ENCODE measurements at places on chromosomes 12 and 14.

DNA sequence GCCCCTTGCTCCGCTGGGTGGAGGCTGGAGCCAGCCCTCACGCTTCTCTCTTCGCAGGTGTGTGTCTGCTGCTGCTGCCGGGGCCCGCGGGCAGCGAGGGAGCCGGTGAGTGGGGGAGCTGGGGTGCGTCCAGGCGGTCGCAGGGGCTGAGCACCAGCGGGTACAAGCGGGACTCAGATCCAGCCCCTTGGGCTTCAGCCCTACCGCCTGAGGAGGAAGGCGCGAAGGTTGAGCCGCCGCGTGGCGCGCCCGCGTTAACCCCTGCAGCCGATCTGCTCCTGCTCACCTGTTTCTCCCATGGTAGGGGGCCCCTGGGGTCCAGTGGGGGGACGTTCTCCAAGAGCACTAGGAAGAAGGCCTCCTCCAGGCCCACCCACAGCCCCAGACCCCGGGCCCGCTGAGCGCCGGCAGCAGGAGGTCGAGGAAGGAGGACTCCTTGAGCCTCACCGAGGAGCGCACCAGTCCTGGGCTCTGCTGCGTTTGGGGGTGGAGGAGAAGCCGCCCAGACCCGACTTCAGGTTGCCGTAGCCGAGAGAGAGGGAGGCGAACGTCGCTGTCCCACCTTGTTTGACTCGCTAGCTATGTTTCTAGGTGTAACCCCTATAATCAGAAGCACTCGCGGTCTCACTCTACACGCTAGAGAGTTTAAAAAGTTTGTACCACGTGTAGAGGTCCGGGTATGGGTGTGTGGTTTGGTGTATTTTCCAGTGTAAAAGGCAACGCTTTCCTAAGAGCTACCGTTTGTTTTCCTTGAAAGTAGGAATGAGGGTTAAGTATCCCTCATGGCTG is 834 bp downstream of the COCH start:
- DNase-seq: no peak

DNA sequence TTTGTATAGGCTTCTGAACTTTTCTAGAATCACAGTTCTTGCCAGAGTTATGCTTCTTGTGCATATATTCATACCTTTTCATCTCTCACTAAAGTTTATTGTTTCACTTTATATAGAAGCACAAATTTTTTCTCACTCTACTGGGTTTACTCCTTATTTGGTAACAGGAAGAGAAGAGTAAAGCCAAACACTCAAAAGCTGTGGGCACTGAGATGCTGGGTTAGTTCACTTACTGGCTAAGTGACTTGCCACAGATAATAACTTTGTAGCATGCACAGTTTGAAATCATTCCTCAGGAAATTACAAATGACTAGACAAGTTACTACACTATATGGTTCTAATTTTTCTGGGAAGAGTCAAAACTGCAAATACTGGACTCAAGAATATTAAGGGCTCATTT is 7.8 kb downstream of the HIGD1C start:
- no peak for DNase-seq

DNA sequence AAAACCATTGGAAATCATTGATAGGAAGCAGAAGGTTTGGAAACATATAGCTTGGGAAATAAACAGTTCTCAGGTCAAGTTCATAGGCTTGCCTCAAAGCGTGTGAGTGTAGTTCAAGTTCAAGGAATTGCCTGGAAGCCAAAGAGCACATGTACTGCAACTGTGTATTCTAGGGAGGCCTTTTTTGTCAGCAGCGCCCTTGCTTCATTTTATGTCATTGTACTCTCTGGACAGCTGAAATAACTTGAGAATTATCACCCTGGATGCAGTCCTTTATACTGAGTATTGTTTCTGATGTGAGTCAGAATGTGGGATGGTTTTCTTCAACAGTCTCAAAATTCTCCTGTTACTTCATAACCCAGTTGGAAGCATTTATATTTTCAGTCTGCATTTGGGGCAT is 16.0 kb upstream of the EVL start:
- DNase-seq: no peak

DNA sequence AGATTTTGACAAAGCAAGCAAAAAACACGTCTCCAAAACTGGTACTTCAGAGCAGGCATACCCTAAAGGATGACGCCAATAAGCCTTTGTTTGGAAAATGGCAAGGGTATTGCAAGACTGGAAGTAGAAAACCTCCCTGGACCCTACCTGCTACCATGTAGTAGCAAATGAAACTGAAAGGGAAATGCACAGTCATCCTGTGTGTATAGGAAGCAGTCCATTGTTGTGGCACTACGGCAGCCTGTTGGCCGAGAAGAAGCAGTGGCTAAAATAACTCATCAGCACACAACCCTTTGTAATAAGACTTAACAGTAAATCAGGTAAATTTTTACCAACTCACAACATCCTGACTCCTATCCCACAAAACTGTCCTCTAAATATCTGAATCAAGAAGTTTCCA is 386.4 kb downstream of the RGS6 start:
- no peak for DNase-seq

- no peak for DNase-seq
These were observed 61.0 kb downstream of the HMGA2 start for GRCh38 chr12:65885312-65885711.

DNA sequence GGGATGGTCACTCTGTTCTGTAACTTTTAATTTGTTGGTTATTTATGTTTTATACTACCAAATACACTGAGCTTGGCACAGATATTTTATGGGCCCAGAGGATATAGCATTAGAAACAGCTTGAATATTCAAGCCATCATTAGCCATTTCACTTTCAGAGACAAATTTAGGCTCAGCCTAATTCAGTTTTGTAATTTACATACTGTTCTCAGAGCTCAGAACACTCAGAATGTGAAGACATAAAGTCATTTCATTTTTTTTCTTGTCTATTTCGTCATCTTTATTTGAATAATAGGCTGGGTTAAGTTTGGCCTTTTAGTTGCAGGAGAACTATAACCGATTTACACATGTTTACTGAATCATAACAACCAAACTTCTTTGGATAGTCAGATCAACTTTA is 361.7 kb downstream of the SNAPC1 start:
- DNase-seq: no peak

GRCh38 chr14:104339829-104340228 is 201.4 kb downstream of the KIF26A start:
- no peak for DNase-seq

GRCh38 chr14:68894802-68895703 is 84.0 kb downstream of the ACTN1 start:
- no peak for DNase-seq

- DNase-seq: no peak
These were observed 349 bp downstream of the CDC42BPB start for GRCh38 chr14:103057028-103057371.

- no peak for DNase-seq
These were observed 314.8 kb upstream of the FKBP4 start for GRCh38 chr12:2479851-2480535.

GRCh38 chr12:14769466-14769968 is 33.8 kb downstream of the WBP11 start:
- DNase-seq: no peak

DNA sequence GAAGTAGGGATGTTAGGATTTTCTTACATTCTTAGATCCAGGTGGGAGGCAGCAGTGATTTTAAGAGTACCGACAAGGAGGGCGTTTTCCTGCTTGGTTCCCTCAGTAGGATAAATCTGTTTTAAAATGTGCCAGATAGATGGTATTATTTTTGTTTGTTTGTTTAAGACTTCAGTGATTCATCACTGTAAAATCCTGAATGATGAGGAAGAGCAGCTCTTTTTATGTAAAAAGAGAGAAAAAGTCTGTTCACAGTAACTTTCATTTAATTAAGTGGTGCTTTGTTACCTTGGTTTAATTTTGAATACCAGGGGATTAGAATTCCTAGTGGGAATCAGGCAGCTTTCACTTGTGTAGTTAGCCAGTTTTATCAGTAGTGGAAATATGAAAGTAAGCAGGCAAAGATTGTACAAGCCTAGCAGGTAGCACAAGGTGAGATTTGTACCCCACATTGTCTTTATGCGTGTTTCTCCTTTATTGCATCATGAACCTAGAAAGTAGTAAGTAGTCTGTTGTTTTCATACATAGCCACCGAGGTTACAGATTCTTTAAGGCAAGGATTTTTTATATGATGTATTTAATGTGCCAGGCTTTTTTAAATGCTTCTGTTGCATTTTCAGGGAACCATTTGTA is 349.6 kb downstream of the CCDC91 start:
- no peak for DNase-seq

DNA sequence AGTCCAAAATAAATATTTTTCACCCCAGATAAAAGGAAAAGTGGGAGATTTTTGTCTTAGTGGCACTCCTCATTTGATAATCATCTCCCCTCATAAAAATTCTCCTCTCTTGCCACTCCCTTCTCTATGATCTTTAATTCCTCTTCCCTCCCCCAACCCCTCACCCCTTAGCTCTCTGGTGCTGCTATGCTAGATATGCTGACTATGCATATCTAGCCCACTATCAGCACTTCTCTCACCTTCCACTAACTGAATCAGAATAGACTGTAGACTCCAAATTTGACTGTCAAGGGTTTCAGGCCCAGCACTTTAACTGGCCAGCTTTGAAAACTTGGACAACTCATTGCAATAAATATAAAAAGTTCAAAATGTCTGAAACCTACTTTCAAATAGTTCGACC is 254.2 kb downstream of the ETNK1 start:
- no peak for DNase-seq

DNA sequence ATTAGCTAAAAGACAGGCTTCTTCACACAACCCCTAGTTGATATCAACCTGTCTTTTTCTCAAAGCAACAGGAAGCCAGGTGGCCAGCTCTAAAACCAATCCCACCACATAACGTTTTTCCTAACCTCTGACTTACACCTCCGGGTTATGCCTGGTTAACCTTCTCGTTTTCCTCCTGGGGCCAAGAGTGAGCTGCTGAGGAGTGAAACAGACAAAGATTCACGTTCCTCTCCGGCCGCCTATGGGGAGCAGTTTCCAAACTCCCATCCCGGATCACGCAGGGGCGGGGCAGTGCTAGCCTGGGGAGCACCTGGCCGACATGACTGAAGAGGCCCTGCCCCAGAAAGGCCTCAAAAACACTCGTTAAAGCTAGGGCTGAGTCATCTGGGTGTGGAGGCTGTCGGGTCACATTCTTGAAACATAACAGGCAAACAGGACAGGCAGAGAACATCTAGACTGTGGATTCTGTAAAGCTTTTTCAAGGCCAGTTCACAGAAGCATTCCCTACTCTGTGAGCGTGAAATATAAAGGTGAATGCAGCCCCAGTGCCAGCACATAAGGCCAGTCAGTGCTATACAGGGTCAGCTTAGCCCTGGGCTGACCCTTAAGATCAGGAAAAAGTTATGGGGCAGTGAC is 25.9 kb upstream of the LGALS3 start:
- DNase-seq: no peak

DNA sequence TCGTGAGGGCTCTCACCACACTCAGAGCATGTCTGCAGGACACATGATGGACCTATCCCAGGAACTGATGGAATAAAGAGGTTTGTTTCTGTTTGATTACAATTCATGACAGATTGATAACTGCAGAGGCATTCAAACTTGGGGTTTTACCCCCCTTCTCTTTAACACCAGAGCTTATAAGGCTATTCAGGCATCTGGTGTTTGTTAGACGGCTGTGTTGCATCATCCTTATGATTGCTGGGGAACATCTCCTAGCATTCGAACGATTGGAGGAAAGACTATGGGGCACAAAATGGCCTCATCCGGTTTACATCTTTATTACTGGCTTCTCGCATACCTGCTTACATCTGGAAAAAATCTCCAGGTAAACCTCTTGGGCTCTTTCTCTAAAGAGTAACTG is 191.8 kb downstream of the MSRB3 start:
- no peak for DNase-seq

- no peak for DNase-seq
These were observed 97.3 kb upstream of the BTG1 start for GRCh38 chr12:92242907-92243306.

DNA sequence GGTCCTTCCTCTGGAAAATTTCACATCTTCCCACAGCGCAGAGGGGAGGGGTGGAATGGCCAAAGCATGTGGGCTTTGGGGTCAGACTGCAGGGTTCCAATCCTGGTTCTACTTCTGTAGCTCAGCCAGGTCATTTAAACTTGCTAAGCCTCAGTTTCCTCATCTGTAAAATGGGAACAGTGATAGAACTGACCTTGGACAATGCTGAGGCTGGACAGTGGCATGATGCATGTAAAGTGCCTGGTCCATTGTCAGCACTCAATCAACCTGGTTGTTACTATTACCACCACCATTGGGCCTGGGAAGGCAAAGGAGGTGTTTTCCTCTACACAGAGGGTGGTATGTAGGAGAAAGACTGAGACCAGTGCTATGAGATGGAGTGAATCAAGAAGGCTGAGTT is 162.8 kb downstream of the VRK1 start:
- no peak for DNase-seq

- DNase-seq: no peak
These were observed 146.3 kb upstream of the KRAS start for GRCh38 chr12:25397001-25397400.

DNA sequence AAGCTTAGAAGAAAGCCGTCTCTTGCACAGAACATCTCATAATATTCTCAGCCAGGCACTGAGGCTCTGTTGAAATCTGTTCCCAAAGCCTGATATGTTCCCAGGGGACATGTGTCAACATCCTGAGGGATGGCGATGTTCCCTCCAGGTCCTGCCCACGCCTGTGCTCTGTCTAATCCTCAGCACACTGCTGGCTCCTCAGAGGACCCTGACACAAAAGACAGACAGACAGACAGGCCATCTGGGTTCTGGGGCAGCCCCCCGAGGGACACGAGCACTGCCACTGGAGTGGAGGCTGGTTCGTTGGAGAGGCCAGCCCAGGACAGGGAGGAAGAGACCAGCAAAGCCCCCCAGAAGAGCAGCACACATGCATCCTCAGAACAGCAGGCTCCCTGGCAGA is 27.8 kb downstream of the CHGA start:
- no peak for DNase-seq

GRCh38 chr12:114741940-114742339 is 58.0 kb upstream of the TBX3 start:
- DNase-seq: no peak

DNA sequence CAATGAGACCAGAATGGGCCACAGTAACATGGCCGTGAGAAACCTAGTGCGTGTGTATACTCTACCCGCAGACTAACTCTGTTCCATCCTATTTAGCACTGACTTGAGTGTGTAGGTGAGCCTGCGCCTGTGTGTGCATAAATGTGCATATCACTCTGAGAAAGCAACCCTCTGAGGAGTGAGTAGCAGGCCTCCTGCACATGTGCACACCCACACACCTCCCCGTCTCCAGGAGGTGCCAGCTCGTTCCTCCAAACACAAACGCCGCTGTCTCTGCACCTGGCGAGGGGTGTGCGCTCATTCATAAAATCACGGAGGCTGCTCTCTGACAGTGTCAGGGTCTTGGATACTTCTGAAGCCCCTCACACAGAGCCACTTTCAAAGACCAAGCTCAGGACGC is 138.9 kb downstream of the GCH1 start:
- no peak for DNase-seq
